HFFc6 (cell line): ENCODE measurements at places on chromosomes 2 and 18. TPM values are rescaled to one million over a fixed set of nuclear protein-coding genes. Genes with fewer than 3 reads are reported as not detected.

DNA sequence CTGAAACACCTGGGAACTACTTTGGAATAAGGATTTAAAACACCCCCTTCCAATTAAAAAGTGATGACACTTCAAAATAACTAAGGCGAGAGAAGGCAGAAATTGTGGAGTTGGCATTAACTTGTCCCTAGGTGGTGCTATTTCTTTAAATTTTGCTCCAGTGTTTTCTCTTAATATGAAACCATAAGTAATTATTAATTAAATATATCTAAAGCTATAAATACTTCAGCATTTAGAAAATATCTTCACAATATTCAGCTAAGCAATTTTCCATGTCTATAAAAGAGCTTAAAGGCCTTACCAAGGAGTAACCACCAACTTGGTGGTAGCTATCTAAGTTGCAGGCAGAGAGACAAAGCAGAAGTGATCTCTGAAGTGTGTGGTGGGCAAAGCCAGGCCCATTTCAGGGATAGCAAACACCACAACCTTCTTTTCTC is 186.8 kb upstream of the PGAP1 start:
- H3K27ac ChIP-seq, result no peak overlapping the region
- DNase-seq, result no peak
- peaks cover 1% of the 10 kb centered on the region for H3K27me3 ChIP-seq
- H3K36me3 ChIP-seq, result no peaks in the 10 kb centered on the region
- peaks cover 14% of the 10 kb centered on the region for H3K4me1 ChIP-seq

DNA sequence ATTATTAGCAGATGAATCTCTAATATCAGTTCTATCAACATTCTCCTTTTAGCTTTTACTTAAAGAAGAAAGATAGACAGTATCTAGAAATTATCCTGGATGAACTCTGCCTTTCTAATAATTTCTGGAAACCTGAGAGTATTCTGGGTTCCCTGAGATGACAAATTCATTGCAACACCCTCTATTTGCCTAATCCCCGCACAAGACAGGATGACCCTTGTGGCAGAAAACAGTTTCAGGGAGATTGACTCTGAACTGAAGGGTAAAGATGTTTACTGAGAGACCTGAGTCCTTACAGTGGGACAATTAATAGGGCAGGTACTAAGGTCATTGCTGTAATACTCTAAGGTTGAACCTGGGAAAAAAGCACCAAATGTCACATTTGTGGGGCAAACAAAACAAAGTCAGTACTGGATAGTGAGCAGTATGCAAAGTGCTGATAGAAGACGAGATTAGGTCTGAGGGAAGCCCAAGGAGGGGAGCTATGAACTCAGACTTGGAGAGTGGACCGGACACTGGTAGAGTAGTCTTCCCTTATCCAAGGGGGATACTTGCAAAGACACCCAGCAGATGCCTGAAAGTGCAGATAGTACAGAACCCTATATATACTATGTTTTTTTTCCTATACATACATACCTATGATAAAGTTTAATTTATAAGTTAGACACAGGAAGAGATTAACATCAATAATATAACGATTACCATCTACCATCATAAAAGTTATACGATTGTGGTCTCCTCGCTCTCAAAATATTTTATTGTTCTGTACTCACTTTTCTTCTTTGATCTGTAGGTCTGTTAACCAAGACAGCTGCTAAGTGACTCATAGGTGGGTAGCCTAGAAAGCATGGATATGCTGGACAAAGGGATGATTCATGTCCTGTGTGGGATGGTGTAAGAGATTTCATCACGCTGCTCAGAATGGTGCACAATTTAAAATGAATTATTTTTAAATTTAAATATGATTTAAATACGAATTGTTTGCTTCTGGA is 148.3 kb upstream of the KLHL14 start:
- H3K4me3 ChIP-seq, result no peak overlapping the region
- no peaks in the 10 kb centered on the region for H3K4me1 ChIP-seq
- no peak overlapping the region for H3K27ac ChIP-seq
- no peaks in the 10 kb centered on the region for H3K27me3 ChIP-seq
- DNase-seq, result peak; percentile 39

DNA sequence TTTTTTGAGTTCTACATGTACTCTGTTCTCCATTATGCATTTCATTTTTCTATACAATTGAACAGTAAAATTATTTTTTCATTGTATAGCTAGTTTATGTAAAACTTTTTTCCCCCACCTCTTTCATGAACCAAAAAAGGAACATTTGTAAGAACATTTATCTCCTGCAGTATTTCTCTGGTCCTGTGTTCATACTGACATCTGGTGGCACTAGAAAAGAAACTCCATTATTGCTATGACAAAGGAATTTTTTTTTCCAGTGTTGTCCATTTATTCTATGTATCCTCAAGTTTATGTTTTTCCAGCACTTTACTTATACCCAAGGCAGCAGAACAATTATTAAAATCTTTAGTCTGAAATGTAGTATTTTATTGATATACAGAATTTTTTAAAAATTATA is 27.4 kb upstream of the CHAC2 start:
- H3K27ac ChIP-seq, result no peak overlapping the region
- peak; percentile 40 for DNase-seq
- H3K4me3 ChIP-seq, result no peak overlapping the region
- H3K4me1 ChIP-seq, result peaks cover 26% of the 10 kb centered on the region
- H3K36me3 ChIP-seq, result peaks cover 18% of the 10 kb centered on the region

DNA sequence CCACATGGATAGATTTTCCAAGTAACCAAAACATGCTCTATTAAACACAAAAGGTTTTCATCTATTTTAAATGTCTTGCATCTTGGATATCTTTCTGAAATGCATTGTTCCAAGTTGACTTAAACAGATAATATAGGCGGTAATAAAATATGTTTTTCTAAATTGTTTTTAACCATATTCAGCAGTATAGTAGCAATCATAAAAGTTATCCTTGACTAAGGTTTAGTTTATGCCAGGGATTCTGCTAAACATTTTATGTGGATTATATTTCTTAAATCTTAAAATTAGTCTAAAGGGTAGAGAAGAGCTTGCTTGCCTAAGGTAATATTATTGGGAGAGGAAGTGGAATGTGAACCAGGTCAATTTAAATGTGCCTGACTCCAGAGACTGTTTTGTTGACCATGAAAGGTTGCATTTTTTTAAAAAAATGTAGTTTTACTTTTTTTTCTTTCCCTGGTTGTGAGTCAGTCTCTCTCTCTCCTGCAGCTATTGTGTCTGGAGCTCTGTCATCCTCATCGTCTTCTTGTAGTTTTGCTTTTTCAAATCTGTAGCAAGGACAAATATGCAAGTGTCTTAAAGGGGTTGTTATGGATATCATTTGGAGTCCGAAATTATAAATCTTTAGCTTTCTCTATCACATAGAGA is 309.1 kb upstream of the COL3A1 start:
- no peaks in the 10 kb centered on the region for H3K27me3 ChIP-seq
- H3K36me3 ChIP-seq, result no peaks in the 10 kb centered on the region
- peaks cover 36% of the 10 kb centered on the region for H3K4me1 ChIP-seq
- DNase-seq, result peak; percentile 42
- H3K27ac ChIP-seq, result peak overlapping the region; percentile 45

- H3K4me3 ChIP-seq, result no peak overlapping the region
- no peaks in the 10 kb centered on the region for H3K36me3 ChIP-seq
- H3K27ac ChIP-seq, result no peak overlapping the region
Observed at GRCh38 chr2:64423303-64423702, 30.7 kb upstream of the LGALSL start.

- H3K27ac ChIP-seq, result peak overlapping the region; percentile 40; the same call in 1 of the 2 replicates
- H3K27me3 ChIP-seq, result peaks cover 10% of the 10 kb centered on the region
- H3K4me1 ChIP-seq, result peaks cover 27% of the 10 kb centered on the region
- no peak for DNase-seq
- H3K36me3 ChIP-seq, result peaks cover 4% of the 10 kb centered on the region; the same call in 1 of the 2 replicates
Observed at GRCh38 chr18:371609-371982, 103.7 kb upstream of the THOC1 start.

DNA sequence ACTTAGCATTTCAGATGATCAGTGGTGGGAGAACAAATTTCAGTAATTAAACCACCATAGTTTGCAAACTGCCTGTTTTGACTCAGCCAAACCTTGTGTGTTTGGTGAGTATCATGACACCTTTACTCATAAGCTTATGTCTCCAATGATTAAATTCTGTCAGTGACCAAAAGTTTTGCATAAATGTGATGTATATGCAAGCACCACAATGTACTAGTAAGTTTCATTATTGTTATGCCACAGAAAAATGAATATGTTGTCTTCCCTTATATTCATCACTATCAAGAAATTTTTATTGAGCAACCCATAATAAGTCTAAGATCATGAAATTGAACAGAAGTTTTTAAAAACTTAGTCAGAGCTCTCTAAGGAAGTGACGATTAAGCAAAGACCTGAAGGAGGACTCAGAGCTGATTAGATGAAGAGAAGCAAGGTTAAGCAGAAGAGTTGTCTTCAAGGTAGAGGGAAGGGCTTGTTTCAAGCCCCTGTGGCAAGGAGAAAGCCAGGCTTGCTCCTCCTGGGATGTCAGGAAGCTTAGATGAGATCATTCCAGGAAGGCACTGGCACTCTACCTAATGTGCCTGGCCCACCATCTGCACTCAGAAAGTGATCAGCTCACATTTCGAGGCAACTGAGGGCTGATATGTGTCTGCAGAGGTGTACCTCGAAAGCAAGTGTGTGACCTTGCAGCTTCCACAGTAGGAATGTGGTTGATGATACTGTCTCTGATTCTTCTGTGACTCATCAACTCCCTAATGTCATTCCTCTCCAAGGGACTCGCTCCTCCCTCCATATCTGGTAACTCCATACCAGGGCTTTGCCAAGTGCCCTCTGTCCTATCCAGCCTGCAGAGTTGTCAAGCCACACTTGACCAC is 54.7 kb downstream of the KCTD18 start:
- no peaks in the 10 kb centered on the region; the same call in 1 of the 2 replicates for H3K27me3 ChIP-seq
- peak overlapping the region; percentile 78 for H3K27ac ChIP-seq
- peaks cover 29% of the 10 kb centered on the region for H3K36me3 ChIP-seq
- H3K4me3 ChIP-seq, result peak overlapping the region; percentile 26; the same call in 1 of the 2 replicates
- H3K4me1 ChIP-seq, result peaks cover 48% of the 10 kb centered on the region
- peak; percentile 71 for DNase-seq

GRCh38 chr18:79556829-79557585 is 122.6 kb upstream of the CTDP1 start:
- DNase-seq, result no peak
- H3K36me3 ChIP-seq, result peaks cover 10% of the 10 kb centered on the region; the same call in 1 of the 2 replicates
- peaks cover 7% of the 10 kb centered on the region for H3K27me3 ChIP-seq

GRCh38 chr2:60116161-60116875 is 437.1 kb downstream of the BCL11A start:
- no peak overlapping the region for H3K4me3 ChIP-seq
- H3K4me1 ChIP-seq, result no peaks in the 10 kb centered on the region
- DNase-seq, result no peak

- H3K36me3 ChIP-seq, result no peaks in the 10 kb centered on the region
- no peak overlapping the region for H3K4me3 ChIP-seq
- no peaks in the 10 kb centered on the region for H3K27me3 ChIP-seq
- peaks cover 33% of the 10 kb centered on the region for H3K4me1 ChIP-seq
- DNase-seq, result no peak
- no peak overlapping the region for H3K27ac ChIP-seq
Observed at GRCh38 chr2:145351864-145352425, 832.0 kb upstream of the ZEB2 start.

GRCh38 chr2:237413777-237414661 is at the start of gene COL6A3:
Gene COL6A3 (minus strand): TSS chr2:237414164. CDS start chr2:237396817, 17,347 bp downstream.
- DNase-seq, result peak; percentile 87
- H3K27me3 ChIP-seq, result peaks cover 13% of the 10 kb centered on the region
- peaks cover 42% of the 10 kb centered on the region for H3K36me3 ChIP-seq
- H3K27ac ChIP-seq, result peak within 1 kb of the TSS; percentile 94

- no peaks in the 10 kb centered on the region; the same call in 1 of the 2 replicates for H3K27me3 ChIP-seq
- no peak for DNase-seq
- H3K4me3 ChIP-seq, result no peak overlapping the region
- peaks cover 33% of the 10 kb centered on the region for H3K4me1 ChIP-seq
Observed at GRCh38 chr2:234292205-234292961, 204.5 kb downstream of the ARL4C start.

- peaks cover 22% of the 10 kb centered on the region for H3K36me3 ChIP-seq
- no peaks in the 10 kb centered on the region for H3K4me1 ChIP-seq
- no peak overlapping the region for H3K4me3 ChIP-seq
- no peak overlapping the region for H3K27ac ChIP-seq
- peaks cover 21% of the 10 kb centered on the region for H3K27me3 ChIP-seq
Observed at GRCh38 chr2:27307287-27307544, 1.0 kb downstream of the UCN start.

GRCh38 chr18:71630696-71631095 is 913.4 kb downstream of the CBLN2 start:
- H3K4me3 ChIP-seq, result no peak overlapping the region
- no peak overlapping the region for H3K27ac ChIP-seq
- DNase-seq, result no peak
- H3K4me1 ChIP-seq, result no peaks in the 10 kb centered on the region
- H3K27me3 ChIP-seq, result no peaks in the 10 kb centered on the region
- no peaks in the 10 kb centered on the region; the same call in 1 of the 2 replicates for H3K36me3 ChIP-seq

DNA sequence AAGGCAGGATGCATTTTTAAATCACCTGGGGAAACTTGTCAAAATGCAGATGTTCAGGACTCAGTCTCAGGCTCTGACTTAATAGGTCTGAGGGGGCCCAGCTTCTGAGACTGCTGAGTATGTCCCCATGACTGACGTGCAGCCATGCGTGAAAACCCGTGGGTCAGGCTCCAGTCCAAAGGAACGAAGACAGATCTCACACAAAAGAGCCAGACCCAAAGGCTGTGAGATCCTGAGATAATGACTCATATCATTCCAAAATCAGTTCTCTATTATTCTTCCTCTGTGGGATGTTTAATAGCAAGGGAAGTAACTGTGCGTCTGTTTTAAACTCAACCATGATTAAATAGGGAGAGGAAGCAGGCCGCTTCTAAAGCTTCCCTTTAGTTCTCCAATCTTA is 107.4 kb upstream of the ACAA2 start:
- H3K36me3 ChIP-seq, result no peaks in the 10 kb centered on the region
- H3K27ac ChIP-seq, result no peak overlapping the region
- H3K27me3 ChIP-seq, result peaks cover 31% of the 10 kb centered on the region
- peaks cover 11% of the 10 kb centered on the region; the same call in 1 of the 2 replicates for H3K4me1 ChIP-seq
- H3K4me3 ChIP-seq, result no peak overlapping the region

DNA sequence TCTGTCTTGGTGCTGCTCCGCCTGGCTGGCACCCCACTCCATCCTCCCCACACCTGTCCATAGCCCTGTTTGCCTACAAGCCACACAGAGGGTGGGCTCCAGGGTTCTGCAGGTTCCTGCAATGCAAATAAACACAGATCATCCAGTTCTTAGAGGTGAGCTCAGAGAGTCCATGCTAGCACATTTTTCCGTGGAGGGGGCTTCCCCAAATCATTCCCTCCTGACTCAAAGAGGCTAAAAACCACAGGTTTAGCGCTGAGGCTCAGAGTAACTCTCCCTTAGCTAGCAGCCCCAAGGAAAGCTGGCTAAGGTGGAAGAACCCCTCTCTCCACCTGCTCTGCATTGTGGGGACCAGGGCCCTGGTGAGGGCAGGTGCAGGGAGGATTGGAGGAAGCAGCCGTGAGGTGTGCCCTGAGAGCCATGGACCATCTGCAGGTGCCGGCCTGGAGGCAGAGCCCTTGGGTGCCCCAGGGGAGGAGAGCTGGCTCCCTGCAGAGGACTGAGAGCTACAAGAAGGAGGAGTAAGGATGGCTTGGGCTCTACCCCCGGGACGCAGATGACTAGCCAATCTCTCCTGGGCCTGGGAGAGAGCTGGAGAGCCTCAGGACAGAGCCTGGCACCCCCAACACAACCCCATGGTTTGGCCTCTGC is 23.8 kb upstream of the TEX44 start:
- DNase-seq, result no peak
- H3K27me3 ChIP-seq, result peaks cover 23% of the 10 kb centered on the region
- H3K4me3 ChIP-seq, result no peak overlapping the region

The GKN1 gene
- total RNA-seq, result not detected in 3 replicates

The GATA6 gene
- 0.33 to 1.7 TPM (median 0.35 TPM) in 3 replicates for total RNA-seq

The NOSTRIN gene
- total RNA-seq, result not detected in 3 replicates

The CDH2 gene
- 174 to 317 TPM (median 317 TPM) in 3 replicates for total RNA-seq

The SERPINB11 gene
- not detected in 3 replicates for total RNA-seq

The IL1R2 gene
- not detected in 3 replicates for total RNA-seq

The ACADL gene
- total RNA-seq, result not detected in 2 replicates

The SCN9A gene
- total RNA-seq, result 44.9 to 67.4 TPM (median 66.1 TPM) in 3 replicates

The ATP6V1B1 gene
- 0.32 to 0.57 TPM (median 0.50 TPM) in 3 replicates for total RNA-seq
